Stimulated activated CD8-positive, alpha-beta memory T cell treated with anti-CD3 and anti-CD28 coated beads, Interleukin-15, amount 100 ng/mL, for 4 hours (primary cell): ENCODE measurements at places on chromosomes 5 and 9.

DNA sequence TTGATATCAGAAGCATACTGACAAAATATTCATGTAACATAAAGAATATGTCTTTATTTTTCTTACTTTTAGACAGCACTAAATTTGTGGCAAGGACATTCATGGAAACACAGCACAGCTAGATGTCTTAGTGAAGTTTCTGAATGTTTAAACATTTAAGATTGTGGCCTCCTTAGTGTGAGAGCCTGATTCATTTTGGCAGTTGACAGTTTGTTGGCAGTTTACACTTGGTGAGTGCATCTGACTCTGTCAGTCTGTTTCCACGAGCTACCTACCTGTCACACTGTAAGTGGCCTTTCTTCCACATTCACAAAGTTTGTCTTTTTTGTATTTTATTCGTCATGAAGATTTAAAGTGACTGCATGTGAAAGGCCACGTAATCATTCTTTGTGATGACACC lies 436.8 kb downstream of the TUSC1 start:
- no peak for DNase-seq

- DNase-seq, result no peak
These were observed 512.9 kb downstream of the NTRK2 start for GRCh38 chr9:85182383-85182782.

- no peak for DNase-seq
These were observed 27.8 kb upstream of the EGFL7 start for GRCh38 chr9:136634904-136635303.

DNA sequence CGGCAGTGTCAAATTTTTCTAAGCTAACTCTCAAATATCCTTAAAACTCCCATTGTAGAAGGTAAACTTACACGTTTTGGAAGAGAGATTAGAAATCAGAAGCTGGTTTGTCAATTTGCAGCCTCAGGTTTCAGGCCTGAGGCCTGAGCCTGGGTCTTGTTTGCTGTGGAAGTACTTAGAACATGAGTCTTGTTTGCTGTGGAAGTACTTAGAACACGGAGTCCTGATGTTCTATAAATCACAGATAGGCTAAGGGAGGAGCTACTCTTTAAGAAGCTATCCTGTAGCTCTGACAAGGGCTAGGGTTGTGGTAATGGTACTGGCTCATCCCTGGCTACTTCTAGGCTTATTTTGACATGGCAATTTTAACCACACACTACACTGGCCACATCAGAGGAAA lies 97.8 kb downstream of the FBXW11 start:
- no peak for DNase-seq

DNA sequence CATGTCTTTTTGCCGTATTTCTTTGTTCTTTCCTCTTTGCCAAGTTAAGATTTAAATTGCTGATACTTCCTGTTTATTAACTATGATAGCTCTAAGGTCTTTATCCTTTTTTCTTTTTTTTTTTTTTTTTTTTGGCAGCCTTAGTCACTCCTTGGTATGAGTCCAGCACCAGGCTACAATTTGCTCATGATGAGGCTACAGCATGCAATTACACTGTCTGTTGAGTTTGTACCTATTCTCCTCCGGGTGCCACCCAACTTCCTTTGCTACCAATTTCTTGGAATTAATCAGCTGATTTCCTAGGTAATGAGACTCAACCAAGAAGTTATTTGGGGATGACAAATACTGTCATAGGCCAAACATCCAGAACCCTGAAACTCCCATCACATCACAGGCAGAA lies 25.5 kb downstream of the ACTL7B start:
- no peak for DNase-seq

GRCh38 chr5:140311011-140311467 lies 8.1 kb upstream of the PFDN1 start:
- DNase-seq, result no peak

- DNase-seq, result no peak
These were observed 94.6 kb downstream of the RAPGEF1 start for GRCh38 chr9:131645078-131645776.

DNA sequence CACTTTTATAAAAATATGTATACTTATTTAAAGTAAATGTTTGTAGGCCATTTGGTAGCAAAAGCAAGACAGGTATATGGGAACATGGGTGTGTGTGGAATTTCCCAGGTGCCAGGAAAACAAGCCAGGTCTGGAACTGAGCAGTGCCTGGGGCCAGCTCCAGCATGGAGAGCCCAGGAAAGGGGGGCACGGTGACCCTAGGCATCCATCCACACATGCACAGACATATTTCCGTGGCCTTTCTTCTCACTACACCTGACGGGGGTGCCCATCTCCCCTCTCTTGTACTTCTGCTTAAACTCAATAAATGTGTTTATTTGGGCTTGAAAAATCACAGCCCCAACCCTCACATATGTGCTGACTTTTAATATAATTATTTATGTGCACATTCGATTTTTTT lies 31.2 kb upstream of the CXCL14 start:
- no peak for DNase-seq

- DNase-seq, result no peak
These were observed 26.3 kb downstream of the SLC44A1 start for GRCh38 chr9:105270711-105271110.

GRCh38 chr5:173474881-173475287 lies 141.6 kb downstream of the BOD1 start:
- no peak for DNase-seq

- DNase-seq, result no peak
These were observed 29.1 kb upstream of the BRINP1 start for GRCh38 chr9:119398350-119398749.

DNA sequence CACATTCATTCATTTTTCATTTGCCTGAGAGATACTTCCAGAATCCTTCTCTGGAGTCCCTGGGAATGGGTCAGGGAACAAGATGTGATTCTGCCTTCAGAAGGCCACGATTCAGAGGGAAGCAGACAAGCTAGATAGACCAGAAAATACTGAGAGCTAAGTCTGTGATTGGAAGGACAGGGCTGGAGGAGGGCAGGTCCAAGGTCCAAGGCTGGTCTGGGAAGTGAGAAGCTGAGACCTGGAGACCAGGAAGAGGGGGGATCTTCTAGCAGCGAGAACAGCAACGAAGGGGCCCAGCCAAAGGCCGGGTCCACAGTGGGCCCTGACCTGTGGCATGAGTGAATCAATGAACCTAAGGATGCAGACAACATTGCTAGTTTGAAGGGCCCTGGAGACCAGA lies 4.1 kb upstream of the IER5L start:
- no peak for DNase-seq

DNA sequence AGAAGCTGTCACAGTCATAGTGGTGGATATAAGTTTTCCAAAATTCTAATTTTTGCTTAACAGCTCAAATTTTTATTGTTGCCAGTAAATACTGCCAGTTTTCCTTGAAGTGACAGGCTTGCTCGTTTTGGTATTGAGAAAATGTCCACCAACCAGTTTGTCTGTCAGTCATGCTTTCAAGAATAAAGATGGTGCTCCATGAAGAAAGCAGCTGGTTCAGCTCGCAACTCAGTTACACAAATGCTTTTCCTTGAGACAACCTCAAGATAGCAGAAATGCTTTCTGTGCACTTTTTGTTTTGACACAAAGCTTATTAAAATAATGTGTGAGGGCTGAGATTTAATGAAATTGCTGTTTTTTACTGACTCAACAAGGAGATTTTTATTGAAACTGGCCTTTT lies 135.7 kb downstream of the LRRC70 start:
- no peak for DNase-seq

DNA sequence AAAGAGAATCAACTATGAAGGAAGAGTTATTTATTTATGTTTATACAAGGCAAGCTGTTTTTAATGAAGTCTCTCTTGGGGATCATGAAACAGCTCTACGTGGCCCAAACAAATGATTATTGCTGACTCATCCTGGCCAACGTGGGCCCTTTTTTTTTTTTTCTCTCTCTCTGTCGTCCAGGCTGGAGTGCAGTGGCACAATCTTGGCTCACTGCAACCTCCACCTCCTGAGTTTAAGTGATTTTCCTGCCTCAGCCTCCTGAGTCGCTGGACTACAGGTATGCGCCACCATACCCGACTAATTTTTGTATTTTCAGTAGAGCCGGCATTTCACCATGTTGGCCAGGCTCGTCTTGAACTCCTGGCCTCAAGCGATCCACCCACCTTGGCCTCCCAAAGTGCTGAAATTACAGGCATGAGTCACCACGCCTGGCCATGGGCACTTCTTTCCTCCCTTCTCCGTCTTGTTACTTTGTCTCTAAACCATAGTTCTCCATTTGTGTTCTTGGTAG lies 98.3 kb downstream of the BASP1 start:
- no peak for DNase-seq

- no peak for DNase-seq
These were observed 25.7 kb upstream of the INSYN2B start for GRCh38 chr5:170006021-170006420.

DNA sequence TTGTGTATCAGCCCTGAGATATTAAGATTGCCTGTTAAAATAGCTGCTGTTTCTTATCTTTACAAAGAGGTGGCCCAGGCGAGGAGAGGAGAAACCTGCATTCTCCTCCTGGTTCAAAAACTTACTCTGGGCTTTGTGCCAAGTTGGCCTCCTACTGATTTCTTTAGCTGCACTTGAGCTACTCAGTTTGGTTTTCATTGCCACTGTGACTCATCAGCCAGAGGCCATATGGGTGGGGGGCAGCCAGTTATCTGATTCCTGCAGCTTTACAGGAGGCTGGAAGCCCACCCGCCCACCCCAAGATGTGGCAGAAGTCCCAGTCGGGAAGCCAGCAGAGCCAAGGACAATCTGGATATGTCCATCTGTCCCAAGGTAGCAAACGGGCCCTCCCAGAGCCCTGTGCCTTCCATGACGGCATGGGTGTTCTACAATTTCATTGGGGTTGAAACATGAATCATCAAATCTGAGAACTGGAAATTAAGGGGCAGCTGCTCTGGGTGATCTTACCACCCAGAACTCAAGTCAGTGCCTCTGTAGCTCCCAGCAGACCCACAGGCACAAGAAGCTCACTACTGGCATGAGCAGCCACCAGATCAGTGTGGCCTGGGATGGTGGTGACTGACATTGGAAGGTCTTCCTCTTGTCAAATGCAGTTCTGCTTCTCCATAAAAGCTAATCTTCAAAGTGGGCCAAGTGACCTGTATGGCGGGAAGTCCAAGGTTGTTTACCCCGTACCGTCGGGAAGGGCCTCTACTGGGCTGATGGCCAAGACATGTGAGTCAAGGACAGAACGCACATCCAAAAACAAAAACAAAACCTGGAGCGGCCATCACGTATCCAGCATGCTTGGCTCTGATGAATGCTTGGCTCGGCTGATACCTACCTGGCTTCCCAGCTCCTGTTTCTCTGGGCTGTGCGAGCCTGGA lies 15.6 kb downstream of the FCN2 start:
- DNase-seq, result no peak

GRCh38 chr5:146041180-146041789 lies 64.1 kb downstream of the PLAC8L1 start:
- DNase-seq, result no peak

GRCh38 chr9:76615177-76615603 lies 149.0 kb upstream of the PCA3 start:
- no peak for DNase-seq

DNA sequence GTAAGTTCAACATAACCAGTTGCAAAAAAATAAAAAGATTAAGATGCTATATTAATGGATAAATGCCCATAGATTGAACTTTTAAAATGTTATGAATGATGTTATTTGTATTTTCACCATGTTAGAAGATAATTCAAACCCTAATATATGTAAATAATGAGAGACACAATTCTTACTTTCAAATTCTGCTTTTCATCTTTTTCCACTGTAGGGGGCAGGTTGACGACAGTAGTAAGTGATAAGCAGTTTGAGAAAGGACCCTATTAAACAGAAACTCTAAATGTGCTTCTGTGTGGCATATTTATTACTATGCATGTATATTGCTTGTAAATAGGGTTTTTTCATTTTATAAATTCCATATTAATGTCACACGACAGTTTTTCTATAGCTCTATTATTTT lies 591.1 kb downstream of the SEMA5A start:
- no peak for DNase-seq

- no peak for DNase-seq
These were observed 151.0 kb downstream of the CACNA1B start for GRCh38 chr9:138028596-138028995.

DNA sequence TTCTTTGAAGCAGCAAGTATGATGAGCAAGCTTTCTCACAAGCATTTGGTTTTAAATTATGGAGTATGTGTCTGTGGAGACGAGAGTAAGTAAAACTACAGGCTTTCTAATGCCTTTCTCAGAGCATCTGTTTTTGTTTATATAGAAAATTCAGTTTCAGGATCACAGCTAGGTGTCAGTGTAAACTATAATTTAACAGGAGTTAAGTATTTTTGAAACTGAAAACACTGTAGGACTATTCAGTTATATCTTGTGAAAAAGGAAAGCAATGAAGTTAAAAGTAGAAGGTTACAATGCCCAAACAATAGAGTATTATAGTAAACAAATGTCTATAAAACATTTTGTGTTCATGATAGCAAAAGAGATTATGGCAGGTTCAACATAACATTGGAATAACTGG lies 88.6 kb downstream of the JAK2 start:
- no peak for DNase-seq

GRCh38 chr9:125431012-125431305 lies 169.3 kb downstream of the GAPVD1 start:
- DNase-seq, result no peak

DNA sequence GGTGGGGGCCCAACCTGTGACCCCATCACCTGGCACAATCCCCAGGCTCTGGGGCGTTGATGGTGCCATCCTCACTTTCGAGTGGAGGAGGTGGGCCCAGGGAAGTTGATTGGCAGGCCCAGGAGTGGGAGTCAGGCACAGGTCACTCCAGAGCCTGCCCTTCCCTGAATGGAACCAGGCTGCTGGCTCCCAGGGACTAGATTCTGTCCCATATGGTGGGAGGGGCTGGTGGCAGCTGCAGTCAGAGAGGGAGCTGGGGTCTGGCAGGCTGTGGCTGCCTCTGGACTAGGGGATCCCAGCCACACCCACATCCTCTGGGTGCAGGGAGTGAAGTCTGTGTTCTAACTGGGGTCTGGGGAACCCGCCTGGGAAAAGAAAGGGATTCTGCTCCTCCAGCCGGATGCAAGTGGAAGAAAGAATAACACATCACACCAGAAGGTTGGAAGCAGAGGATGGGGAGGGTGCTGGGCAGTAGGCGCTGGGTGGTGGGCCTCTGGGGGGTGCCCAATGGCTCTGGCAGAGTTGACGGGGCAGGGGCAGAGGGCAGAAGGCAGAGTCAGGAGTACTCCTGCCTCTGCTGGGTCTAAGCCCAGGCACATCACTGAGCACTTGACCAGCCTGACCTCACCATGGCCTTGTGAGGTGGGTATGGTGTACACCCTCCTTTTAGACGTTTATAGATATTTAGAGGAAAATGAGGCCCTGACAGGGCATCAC lies 25.8 kb downstream of the CEL start:
- DNase-seq, result no peak

DNA sequence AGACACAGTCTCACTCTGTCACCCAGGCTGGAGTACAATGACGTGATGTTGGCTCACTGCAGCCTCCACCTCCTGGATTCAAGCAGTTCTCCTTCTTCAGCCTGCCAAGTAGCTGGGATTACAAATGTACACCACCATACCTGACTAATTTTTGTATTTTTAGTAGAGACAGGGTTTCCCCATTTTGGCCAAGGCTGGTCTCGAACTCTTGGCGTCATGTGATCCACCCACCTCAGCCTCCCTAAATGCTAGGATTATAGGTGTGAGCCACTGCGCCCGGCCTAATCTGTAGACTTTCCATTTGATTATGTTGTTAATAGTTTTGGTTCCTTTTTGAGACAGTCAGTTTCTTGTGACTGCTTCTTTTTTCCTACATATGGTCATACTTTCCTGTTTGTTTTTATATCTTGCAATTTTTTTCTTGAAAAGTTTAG lies 31.0 kb downstream of the MTREX start:
- no peak for DNase-seq
